ENCODE measurements at places on chromosomes 2 and 18.

DNA sequence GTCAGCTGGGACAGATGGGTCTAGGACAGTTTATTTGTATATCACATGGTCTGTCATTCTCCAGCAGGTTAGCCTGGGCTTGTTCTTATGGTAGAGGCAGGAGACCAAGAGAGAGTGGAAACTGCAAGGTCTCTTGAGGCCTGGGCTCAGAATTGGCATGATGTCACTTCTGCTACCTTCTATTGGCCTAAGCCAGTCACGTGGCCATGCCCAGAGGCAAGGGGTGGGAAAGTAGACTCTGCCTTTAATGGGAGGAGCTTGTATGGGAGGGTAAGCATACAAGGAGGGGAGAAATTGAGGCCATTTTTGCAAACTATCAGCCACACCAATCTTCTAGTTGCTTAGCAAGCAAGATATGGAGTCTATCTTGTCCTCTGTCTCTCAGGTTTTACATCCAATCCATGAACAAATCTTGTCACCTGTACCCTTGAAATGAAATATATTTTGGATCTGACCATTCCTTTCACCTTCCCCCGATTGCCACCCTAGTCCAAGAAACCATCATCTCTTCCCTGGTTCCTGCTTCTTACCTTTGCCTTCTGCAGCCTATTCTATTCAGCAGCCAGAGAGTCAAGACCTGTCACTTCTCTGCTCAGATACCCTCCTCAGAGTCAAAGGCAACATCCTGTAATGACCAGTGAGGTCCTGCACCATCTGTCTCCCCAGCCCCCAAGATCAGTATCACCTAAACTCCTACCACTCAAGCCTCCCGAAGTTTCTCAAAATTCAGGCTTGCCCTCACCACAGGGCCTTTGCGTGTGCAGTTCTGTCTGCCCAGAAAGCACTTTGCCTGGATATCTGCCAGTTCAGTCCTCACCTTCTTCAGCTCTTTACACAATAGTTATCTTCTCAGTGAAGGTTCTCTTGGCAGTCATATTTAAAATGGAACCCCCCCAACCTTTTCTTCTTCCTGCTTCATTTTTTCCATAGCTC, 240.0 kb downstream of the LOXHD1 start:
- no peak for DNase-seq

- DNase-seq = no peak
Observed at GRCh38 chr2:69253611-69254301, 133.3 kb downstream of the GFPT1 start.

DNA sequence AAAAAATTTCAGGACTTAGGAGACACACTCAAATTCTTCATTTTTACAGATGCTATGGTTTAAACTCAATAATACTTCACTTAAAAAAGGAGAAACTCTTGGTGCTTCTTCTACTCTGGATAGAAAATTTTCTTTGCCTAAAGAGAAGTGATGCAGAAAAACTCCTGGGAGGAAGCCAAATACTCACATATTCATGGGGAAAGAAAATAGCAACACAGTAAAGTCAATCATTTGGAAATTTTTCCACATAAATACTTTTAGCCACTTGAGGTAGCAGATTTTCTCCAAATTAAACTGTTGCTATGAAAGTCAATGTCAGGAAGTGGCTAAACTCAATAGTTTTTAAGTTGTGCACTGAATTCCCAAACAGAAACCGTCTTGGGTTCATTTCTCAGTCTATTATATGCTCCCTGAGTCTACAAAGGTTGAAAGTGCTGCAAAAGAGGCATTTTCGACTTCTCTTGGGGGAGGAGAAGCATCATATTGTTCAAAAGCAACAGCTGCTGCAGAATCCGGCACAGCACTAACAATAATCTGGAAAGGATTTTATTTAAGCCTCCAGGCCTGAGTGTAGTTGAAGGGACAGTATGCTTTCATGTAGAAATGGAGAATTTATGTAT, 81.1 kb downstream of the UPP2 start:
- no peak for DNase-seq

- DNase-seq = no peak
Observed at GRCh38 chr2:173955004-173955403, 10.2 kb downstream of the SP3 start.

DNA sequence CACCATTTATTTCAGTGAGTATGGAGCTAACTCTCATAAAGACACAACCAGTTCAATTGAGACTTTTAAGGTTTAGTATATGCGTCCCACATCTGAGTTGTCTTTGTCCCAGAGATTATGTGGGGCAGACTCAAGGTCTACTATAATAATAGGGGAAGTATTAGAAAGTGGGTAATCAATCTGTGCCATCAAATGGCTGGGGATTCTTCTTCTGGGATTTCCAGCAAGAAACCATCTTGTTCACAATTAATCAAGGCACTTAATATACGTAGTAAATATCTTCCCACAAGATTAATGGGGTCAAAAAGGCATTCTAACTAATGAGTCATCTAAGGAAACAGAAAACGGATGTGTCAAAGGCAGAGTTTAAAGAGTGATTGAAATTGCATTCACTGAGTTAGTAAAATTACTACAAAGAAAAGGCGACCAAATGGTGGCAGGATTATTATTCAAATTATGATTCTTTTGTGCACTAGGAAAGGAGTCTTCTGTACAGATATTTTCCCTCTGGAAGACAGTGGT, 179.8 kb upstream of the REG3G start:
- no peak for DNase-seq

GRCh38 chr2:69830045-69830905, 815 bp downstream of the GMCL1 start:
- DNase-seq = no peak

DNA sequence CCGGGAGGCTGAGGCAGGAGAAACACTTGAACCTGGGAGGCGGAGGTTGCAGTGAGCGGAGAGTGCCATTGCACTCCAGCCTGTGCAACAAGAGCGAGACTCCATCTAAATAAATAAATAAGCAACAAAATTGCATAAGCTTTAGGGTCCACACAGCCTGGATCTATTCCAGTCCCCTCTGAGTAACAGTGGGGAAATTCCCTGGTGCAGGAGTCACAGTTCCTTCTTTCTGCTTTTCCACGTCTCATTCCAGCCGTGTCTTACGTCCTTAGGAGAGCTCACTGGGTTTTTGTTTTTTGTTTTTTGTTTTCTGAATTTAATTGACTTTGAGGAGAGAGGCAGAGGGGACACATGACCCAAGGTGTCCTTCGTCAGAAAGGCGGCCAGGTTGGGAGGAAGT, 44.6 kb downstream of the B3GNT2 start:
- no peak for DNase-seq

DNA sequence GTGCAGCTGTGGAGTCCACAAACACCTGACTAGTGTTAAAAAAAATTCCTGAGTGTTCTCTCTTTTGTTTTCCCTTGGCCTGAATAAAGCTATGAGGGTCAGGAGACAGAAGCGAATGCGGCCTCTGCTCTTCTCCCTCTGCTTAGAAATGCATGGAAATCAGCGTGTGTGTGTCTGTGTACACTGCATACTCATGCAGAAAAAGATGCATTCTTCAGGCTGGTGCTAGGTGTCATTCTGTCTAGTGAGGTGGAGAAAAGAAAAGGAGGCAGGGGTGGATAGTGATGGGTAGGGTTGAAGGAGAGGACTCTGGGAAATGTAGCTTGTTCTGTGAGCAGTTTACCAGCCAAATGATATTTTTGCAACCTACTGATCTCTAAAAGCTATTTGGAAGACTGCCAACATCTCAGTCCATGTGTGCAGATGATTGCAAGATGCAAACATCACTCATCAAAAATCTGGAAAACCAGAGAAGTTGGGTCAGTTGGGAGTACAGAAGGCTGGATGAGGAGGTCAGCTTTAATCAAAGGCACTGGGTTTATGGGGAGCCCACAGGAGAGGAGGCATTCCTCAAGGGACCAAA, 177.7 kb downstream of the INSIG2 start:
- no peak for DNase-seq

- DNase-seq = no peak
Observed at GRCh38 chr2:206220997-206221396, 53.5 kb upstream of the ZDBF2 start.

GRCh38 chr2:107811411-107811810, 15.3 kb upstream of the RGPD4 start:
- DNase-seq = no peak

GRCh38 chr2:182672466-182673165, 43.4 kb upstream of the DNAJC10 start:
- DNase-seq = no peak

DNA sequence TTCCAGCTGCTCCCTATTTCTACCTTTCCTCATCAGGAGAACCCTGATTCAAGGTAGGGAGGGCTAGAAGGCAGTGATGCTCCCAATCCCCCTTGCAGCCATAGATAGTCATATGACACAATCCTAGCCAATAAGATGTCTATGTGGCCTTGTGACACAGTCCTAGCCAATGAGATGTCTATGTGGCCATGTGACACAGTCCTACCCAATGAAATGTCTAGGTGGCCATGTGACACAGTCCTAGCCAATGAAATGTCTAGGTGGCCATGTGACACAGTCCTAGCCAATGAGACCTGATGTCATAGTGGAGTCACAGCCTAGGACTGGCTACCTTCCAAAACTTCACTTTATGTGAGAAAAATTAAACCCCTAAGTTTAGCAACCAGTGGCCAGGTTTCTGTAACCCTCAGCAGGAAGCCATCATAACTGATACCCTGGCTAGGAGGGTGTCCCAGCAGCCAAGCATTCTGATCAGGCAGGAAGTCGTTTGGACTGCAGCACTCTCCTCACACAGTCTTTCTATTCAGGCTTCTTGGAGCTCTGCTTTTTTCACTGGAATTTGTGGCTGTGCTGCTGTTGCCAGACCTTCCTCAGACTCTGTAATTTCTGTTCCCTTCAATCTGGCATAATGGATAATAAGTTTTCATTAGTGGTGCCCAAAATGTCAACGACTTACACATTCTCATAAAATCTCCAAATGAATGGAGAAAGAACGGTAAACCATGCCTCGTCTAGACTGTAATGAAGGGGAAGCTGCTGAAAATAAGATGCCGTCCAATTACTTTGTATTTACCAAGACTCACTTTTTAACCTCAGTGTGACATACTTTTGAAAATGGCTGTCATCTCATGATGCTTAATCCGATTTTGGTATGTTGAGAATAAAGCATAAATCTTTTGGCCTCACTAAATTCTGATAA, 165.0 kb upstream of the NCKAP5 start:
- DNase-seq = no peak

GRCh38 chr18:12030670-12031069, 49.4 kb downstream of the IMPA2 start:
- no peak for DNase-seq

- DNase-seq = no peak
Observed at GRCh38 chr18:73110307-73110706, 242.5 kb upstream of the NETO1 start.

DNA sequence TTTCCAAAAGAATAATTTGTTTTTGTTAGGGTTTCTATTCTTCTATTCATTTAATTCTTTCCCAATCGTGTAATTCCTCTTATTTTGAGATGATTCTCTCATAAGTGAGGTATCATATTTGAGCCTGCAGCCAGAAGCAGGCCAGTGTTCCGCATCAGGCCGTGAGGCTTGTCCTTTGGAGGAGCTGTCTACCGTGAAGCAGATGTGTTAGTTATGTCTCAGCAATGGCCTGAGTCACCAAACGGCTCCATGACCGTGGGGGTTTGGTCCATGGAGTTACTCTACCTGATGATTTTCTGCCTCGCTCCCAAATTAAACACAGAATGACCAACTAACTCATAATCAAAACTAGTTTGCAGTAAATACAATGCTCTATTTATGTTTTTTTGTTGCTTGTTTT, 64.2 kb upstream of the TMEM87B start:
- DNase-seq = no peak

DNA sequence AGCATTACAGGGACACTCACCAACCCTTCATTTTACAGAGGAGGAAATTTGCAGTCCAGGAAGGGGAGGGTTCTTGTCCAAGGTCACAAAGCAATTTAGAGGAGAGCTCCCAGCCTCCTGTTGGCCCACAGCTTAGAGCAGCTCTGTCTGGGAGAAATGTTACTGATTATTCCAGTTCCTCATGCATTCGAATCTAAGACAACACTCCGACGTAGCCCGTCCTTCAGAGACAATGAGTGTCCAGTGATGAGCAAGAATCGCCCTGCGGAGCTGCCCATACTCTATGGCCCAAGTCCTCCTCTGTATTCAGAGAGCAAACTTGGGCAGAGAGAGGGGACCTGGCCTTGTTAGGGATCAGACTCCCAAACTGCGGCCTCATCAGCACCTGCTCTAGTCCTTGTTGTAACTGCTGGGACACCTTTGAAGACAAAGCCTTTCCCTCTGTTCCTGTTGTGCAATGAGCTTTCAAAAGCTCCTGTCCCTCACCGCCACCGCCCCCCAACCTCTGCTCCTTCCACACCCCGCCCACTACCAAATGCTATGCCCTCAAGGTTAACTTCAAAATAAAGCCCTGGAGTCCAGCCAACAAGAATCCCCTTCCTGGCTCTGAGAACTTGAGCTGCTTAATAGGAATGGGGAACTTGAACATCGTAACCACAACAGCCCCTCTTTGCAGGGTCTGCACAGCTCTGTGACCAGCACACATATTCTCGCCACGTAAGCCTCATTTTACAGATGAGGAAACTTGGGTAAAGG, 234.8 kb upstream of the SMAD2 start:
- no peak for DNase-seq

DNA sequence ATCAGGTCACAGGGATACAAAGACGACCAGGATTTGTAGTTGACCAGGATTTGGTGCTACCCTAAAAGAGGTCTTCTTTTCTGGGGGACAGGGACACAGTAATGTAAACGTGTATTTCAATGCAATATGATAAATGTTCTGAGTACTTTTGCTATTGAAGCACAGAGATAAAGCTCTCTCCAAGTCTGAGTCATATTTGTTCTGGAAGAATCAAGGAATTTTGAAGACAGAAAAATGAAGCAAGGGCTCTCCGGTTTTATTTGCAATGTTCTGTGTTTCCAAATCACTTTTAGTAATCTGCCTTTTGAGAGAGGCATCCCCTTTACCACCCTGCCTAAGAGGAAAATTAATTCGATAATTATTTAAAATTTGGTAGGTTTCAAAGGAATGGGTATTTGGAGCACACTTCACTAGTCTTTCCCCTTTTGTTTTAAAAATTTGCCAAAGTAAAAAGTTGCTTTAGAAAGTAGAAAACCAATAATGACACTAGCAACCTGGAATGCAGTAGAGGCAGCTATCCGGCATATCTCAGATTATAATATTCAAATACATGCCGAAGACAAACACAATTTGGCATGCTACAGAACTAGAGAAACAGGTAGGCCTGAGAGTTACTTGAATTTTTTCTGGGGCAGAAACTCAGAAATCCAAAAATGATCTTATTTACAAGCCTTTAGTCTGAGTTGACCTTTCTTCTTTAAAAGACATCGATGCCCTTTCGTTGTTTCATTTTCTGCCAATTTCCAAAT, 82.7 kb downstream of the MREG start:
- no peak for DNase-seq

All from midbrain (tissue), 1 donor.